ENCODE measurements at places on chromosomes 6 and 20. TPM values are rescaled to one million over a fixed set of nuclear protein-coding genes. Genes with fewer than 3 reads are reported as not detected.

The MICA gene
- total RNA-seq: 56.3 TPM

The TFAP2D gene
- total RNA-seq: not detected

The KHDC1 gene
- total RNA-seq: 4.0 TPM

The HAO1 gene
- total RNA-seq: not detected

The SYTL3 gene
- 1.4 TPM for total RNA-seq

The NXT1 gene
- 16.9 TPM for total RNA-seq

The MYO6 gene
- total RNA-seq: 32.5 TPM

The GATA5 gene
- total RNA-seq: not detected

The SRMS gene
- not detected for total RNA-seq

The HLA-DPA1 gene
- total RNA-seq: 1.2 TPM

The KCNK17 gene
- total RNA-seq: not detected

The CGA gene
- not detected for total RNA-seq

The PERP gene
- 22.5 TPM for total RNA-seq

The GFRA4 gene
- total RNA-seq: not detected

The GPR63 gene
- 1.1 TPM for total RNA-seq

The FOXS1 gene
- total RNA-seq: 185 TPM

The SDCBP2 gene
- 2.3 TPM for total RNA-seq

The C4B gene
- total RNA-seq: 7.3 TPM

The PKIB gene
- total RNA-seq: 42.1 TPM

The RAET1L gene
- not detected for total RNA-seq

The XKR7 gene
- total RNA-seq: not detected

The E2F1 gene
- total RNA-seq: 7.5 TPM

The TRIM26 gene
- 36.1 TPM for total RNA-seq

The NKAIN4 gene
- 2.2 TPM for total RNA-seq

The SLC24A3 gene
- total RNA-seq: not detected

The KIAA1755 gene
- 17.6 TPM for total RNA-seq

The RNF182 gene
- total RNA-seq: 5.3 TPM

The SPDEF gene
- total RNA-seq: not detected

The NEU1 gene
- 63.8 TPM for total RNA-seq

The TMEM217 gene
- 1.8 TPM for total RNA-seq

The KHDRBS2 gene
- total RNA-seq: not detected

The BPIFA1 gene
- total RNA-seq: not detected

The CNKSR3 gene
- 11.5 TPM for total RNA-seq
